Stimulated activated CD4-positive, alpha-beta T cell treated with anti-CD3 and anti-CD28 coated beads, Interleukin-4, amount 100 ng/mL, for 4 hours (primary cell): ENCODE measurements at places on chromosomes 11 and 22.

DNA sequence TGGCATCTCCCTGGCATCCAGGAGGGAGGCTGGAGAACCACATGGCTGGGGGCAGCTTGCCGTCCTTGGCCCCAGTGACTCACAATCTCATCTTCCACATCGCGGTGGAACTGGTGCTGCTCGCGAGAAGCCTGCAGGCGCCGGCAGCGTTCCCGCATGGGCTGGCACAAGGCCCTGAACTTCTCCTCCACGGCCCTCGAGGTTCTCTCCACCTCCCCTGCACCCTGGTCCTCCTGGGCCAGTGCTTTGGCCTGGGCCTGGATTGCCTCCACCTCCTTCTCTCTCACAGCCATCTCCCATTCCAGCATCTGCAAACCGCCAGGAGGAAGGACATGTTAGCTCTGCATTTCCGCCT, 16.3 kb upstream of the RBM4B start:
- DNase-seq, result no peak

GRCh38 chr11:31414338-31414737, 44.7 kb downstream of the DNAJC24 start:
- no peak for DNase-seq

- no peak for DNase-seq
These were observed 269.4 kb downstream of the TTC28 start for GRCh38 chr22:28410050-28410816.

GRCh38 chr11:58498464-58498863, 9.4 kb downstream of the OR5B21 start:
- DNase-seq, result no peak
